ENCODE measurements at places on chromosomes 1 and 21.

DNA sequence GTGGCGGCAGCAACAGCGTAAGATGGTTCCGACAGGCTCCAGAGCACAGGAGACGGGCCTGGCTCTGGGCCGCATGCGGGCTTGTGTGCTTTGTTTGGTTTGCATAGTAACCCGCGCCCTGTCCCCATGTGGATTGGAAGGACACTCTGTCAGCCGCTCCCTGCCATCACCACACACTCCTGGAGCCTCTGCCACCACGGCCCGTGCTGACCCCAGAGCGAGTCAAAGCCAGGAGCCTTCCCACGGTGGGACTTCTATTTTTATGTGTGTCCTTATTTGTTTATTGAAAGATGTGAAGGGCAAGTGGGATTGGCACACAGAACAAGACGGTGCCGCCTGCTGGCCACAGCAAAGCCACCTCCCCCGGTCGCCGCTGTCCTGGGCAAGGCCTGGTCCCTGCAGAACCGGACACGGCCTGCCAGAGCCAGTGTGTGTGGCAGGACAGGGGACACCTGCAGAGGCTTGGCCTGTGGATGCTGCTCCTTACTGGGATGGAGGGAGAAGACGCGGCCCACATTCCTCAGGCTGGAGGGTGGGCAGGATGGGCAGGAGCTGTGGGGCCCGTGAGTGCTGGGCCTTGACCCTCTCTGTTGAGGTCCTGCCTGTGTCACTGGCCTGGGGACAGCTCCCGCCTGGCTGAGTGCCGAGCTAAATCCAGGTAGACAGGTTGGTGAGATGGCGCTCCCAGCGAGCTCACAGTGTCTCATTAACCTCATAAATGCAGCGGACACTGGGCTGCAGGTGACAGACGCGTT lies 64.4 kb downstream of the AGPAT3 start:
- DNase-seq, result no peak

DNA sequence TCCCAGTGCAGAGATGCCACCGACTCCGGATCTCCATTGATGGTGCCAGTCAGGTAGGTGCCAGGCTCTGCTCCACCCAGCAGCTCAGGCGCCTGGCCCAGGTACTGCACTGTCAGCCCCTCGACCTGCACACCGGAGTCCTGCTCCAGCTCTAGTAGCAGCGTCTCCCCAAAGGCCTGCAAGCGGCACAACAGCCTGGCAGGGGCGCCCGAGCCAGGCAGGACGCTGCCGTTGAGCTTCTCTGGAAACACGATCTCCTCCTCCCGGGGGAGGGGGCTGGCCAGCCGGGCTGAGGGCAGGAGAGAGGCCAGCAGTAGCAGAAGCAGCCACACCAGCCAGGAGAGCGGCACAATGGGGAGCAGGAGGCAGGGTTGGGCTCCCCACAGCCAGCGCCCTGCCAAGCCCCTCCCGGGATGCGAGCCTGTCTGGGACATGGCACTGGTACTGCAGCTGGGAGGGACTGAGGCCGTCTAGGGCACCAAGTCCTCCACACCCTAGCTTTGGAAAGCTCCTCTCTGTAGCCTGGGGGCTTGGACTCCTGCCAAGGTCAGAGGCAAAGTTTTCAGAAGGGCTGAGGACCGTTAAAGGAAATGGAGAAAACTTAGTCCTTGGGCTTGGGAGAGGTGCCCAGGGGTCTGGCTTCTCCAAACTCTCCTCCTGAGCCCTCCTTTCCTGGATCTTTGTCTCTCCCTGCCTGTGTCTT lies 509 bp downstream of the ADAMTS4 start:
- no peak for DNase-seq

GRCh38 chr1:16172964-16173446 lies 17.1 kb upstream of the EPHA2 start:
- DNase-seq, result no peak

GRCh38 chr1:158103861-158104522 lies 76.7 kb upstream of the CD1D start:
- DNase-seq, result no peak

- DNase-seq, result no peak
Measured at GRCh38 chr1:65630855-65631254, 161.8 kb upstream of the PDE4B start.

DNA sequence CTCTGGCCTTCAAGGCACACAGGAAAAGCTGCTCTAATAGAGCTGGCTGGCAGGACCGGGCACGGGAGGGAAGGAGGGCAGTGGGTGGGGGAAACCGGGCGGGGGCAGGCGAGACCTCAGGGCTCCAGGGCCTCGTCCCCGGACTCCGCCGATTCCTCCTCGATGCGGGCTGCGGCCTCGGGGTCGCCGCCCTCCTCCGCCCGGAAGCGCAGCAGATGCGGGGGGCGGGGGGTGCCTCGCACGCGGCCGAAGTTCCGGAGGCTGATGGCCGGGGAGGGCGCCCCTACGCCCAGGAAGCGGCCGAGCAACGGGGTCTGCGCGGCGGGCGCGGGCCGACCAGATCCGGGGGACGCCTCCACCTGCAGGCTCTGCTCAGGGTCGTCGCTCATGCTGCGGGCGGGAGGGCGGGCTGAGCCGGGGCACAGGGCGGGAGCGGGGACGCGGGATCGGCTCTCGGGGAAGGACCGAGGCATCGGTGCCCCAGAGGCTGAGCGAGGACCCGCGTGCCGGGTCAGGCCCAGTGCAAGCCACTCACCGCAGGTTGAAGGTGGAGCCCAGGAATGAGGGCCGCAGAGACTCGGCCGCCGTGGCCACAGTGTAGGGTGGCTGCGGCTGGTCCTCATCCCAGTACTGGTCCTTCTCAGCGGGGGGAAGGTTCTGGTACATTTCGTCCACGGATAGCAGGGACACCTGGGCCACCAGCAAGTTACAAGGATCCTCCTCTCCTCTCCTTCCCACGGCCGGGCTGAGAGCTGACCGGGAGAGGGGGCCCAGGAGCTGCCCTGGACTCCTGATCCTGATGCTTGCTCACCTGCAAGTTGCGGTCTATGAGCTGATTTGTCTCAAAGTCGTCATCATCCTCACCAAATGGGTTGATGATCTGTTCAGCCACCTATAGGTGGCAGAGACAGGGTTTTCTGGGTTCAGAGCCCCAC lies 3.6 kb downstream of the BEST4 start:
- DNase-seq, result no peak

GRCh38 chr1:31154632-31155215 lies 85.0 kb downstream of the NKAIN1 start:
- peak; percentile 33 for DNase-seq

GRCh38 chr1:234616644-234617043 lies 6.7 kb upstream of the IRF2BP2 start:
- no peak for DNase-seq

GRCh38 chr1:147618077-147618569 lies 52.2 kb downstream of the ACP6 start:
- no peak for DNase-seq

- no peak for DNase-seq
Measured at GRCh38 chr21:42221581-42222345, 2.8 kb downstream of the ABCG1 start.

- DNase-seq, result no peak
Measured at GRCh38 chr21:44779417-44780136, 22.0 kb downstream of the UBE2G2 start.

DNA sequence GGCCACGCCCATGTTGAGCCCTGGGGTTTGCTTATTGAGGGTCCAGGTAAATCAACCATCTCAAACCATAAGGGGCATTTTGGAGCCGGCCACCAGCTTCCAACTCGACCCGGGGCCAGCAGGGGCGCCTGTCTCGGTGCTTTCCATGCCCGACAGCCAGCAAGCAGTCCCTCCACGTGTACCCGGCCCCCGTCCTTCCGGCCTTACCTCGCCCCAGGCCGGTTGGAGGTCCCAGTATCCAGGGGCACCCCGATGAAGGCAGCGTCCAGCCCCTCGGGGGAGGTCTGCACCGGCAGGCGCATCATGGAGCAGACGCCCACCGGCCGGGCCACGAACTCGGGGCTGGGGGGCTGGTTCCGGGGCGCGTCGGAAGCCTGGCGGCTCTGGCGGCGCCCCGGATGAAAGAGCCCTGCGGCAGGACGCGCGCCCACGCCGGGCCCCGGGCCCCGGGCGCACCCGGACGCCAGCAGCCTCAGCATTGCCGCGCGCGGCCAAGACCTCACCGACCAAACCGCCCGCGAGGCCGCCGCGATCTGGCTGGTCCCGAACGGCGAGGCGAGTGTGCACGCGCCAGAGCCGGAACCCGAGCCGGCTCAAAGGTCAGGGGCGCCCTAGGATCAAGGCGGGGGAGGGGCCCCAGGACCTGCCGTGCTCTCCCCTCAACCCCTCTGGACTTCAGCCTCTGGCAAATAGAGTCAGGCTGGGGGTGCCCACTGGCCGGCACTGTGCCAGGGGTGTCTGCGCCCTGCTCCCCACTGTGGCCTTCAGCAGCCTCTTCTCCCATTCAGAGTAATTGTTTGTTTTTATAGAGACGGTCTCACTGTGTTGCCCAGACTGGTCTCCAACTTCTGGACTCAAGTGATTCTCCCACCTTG lies at the start of gene AGMAT:
Gene AGMAT, minus strand, starts transcription at position 563 of the 875 bp plus-strand sequence. Its CDS starts 84 bp downstream, at position 479.
- no peak for DNase-seq

GRCh38 chr1:212457740-212458338 lies 25.1 kb downstream of the NENF start:
- no peak for DNase-seq

DNA sequence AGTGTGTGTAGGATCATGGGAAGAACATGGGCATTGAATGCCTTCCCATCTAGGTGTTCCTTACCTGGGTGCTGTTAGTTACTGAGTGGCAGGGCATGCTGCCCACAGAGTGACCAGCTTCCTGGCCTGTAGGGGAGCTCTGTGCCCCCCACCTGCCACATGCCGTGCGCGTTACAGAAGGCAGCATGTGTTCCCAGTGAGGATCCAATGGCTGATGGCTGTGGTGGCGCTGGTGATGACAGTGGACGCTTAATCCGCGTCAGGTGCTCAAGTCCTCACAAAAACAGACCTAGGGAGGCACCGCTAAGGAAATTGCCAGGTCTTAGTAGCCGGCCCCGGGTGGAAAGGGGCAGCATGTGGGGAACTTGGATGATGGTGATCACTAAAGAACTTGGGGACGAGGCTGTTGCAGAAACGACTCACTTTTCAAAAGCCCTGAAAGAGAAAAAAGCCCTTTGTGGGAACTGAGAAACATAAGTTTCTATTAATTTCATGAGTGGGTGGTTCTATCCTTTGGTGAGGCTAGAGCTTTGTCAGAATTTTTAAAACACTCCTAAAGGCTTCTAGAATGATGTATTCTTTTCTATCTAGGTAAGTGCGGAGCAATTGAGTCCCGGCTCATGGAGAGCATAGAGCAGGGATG lies 93.2 kb downstream of the PRDM2 start:
- DNase-seq, result no peak

DNA sequence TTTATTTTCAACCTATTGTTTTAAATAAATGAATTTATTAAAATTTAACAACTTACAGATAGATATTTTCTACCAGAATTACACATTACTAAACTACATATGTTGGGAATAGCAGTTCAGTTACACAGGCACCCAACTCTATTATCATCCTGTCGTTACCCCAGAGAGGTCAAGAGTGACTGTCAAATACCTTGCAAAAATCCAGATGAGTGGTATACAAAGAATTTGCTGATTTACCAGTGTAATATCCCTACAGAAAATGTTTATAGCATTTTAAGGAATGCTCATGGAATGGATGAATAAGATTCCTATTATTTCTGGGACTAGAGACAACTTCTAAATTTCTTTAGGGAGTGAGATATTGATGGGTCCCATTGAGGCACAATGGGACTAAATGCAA lies 300.7 kb upstream of the RGS18 start:
- DNase-seq, result no peak

DNA sequence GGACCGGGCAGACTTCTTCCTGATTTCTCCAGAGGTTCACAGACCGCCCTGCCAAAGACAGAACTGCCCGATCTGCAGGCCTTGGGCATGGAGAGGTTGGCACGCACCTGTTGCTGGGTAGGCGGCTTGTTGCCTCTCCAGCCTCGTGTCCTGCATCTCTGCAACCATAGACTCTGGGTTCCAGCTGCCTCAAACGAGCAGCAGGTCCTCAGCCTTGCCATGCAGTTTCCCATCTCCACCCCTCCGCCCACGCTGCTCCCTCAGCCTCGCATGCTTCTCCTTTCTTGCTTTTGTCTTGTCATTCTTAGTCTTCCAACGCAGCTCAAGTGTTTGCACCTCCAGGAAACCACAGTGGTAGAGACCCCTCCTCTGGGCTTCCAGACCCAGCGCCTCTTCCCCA lies 126.2 kb downstream of the LACTBL1 start:
- DNase-seq, result no peak

- DNase-seq, result no peak
Measured at GRCh38 chr1:188668083-188668482, 1809.6 kb downstream of the BRINP3 start.

DNA sequence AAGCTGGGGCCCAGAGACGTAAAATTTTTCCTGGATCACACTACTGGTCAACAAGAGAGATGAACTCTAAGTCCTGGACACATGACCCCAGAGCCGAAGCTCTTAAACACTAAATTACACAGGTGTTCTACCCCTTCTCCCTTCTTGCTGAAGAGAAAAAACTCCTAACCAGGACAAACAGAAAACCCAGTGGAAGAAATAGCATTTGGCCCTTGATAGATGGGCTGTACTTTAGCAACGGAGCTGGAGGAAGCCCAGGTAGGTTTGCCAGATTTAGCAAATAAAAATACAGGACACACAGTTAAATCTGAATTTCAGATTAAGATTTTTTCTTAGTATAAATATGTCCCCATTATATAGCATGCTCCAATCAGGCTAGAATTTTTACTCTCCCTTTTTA lies 72.7 kb downstream of the DIRAS3 start:
- DNase-seq, result no peak

GRCh38 chr1:41484402-41485241 lies at the start of gene EDN2:
TSS of gene EDN2 (minus strand) at chr1:41484683. CDS start at chr1:41484601, 82 bp downstream.
- no peak for DNase-seq

DNA sequence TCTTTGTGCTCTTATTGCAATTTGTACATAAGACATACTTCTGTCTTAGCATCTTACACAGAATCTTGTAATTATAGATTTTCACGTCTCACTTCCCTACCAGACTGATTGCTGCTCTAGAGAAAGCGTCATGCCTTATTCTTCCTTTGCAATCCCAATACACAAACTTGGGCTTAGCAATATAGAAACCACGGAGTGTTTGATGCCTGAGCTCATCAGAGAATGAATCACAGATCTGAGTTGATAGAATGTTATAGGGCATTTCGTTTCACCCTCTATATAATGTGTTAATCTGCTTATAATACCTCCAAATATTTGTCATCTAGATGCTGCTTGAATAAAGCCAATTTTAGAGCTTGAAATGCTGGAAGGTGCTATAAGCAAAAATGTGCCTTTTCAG lies 6.6 kb downstream of the FMO1 start:
- DNase-seq, result no peak

DNA sequence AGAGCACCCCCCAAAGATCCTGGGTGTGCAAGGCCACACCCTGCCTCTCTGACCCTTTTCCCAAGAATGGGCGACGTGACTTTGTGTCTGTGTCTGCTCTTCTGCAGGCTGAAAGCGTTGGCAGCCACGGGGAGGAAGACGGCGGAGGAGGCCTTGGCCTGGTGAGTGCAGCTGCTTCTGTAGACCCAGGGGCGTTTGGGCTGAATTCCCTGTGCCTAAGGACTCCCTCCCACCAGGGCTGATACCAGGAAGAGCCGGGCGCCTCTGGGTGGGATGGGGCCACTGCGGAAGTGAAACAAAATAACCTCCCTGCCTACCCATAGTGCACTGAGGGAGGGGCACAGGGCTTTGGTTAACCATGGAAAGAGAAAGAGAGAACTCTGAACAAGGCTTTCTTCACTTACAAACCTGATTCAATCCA lies 2.5 kb downstream of the UBASH3A start:
- DNase-seq, result no peak

GRCh38 chr1:23286401-23286800 lies 57.7 kb downstream of the HNRNPR start:
- no peak for DNase-seq

- no peak for DNase-seq
Measured at GRCh38 chr1:230270559-230271281, 155.4 kb downstream of the PGBD5 start.

Data from stimulated activated CD8-positive, alpha-beta memory T cell treated with anti-CD3 and anti-CD28 coated beads, Interleukin-4, amount 100 ng/mL, for 1 hour (primary cell).